Bronchial smooth muscle cell (primary cell): ENCODE measurements at places on chromosomes 7 and 10. TPM values are rescaled to one million over a fixed set of nuclear protein-coding genes. Genes with fewer than 3 reads are reported as not detected.

The GATA3 gene
- not detected in 2 replicates for total RNA-seq

The ASZ1 gene
- not detected in 2 replicates for total RNA-seq

The PRKAR1B gene
- 11.1 and 15.3 TPM in 2 replicates for total RNA-seq

The SPDYE16 gene
- total RNA-seq: under 0.01 and 0.26 TPM in 2 replicates

The LIPJ gene
- total RNA-seq: under 0.01 and 0.16 TPM in 2 replicates

The CNTNAP2 gene
- total RNA-seq: not detected in 2 replicates

The HOXA1 gene
- total RNA-seq: 0.17 and 0.63 TPM in 2 replicates

The ACSM6 gene
- not detected in 2 replicates for total RNA-seq

The ARID5B gene
- total RNA-seq: 39.2 and 59.4 TPM in 2 replicates

The PALD1 gene
- 0.16 and 0.43 TPM in 2 replicates for total RNA-seq

The IL2RA gene
- total RNA-seq: not detected in 2 replicates

The SLC26A3 gene
- total RNA-seq: not detected in 2 replicates

The PRRT4 gene
- not detected in 2 replicates for total RNA-seq
